Pulmonary artery endothelial cell (primary cell): ENCODE measurements at places on chromosomes 11 and 22. TPM values are rescaled to one million over a fixed set of nuclear protein-coding genes. Genes with fewer than 3 reads are reported as not detected.

The CHRM1 gene
- total RNA-seq: not detected in 2 replicates

The SHANK2 gene
- under 0.01 TPM in 1 of 2 replicates, not detected in the other for total RNA-seq

DNA sequence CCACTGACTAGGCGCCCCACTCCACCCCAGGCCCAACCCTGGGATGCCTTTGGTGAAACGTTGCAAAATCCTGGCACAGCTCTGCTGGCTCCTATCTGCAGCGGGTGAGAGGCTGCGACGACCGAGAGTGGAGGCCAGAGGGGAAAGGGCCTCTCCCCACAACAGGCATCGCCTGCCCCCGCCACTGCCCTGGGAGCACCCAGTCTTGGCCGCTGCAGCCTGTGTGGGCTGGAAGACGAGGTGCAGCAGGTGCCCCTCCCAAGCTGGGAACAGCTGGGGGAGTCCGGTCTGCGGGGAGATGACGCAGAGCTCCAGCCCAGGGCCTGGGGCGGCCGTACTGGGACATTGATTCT lies 4.2 kb upstream of the PIM3 start:
- DNase-seq: no peak

The YPEL4 gene
- total RNA-seq: 0.14 and 0.20 TPM in 2 replicates

- no peak for DNase-seq
These were observed 15.7 kb downstream of the PLAAT3 start for GRCh38 chr11:63598556-63598955.

DNA sequence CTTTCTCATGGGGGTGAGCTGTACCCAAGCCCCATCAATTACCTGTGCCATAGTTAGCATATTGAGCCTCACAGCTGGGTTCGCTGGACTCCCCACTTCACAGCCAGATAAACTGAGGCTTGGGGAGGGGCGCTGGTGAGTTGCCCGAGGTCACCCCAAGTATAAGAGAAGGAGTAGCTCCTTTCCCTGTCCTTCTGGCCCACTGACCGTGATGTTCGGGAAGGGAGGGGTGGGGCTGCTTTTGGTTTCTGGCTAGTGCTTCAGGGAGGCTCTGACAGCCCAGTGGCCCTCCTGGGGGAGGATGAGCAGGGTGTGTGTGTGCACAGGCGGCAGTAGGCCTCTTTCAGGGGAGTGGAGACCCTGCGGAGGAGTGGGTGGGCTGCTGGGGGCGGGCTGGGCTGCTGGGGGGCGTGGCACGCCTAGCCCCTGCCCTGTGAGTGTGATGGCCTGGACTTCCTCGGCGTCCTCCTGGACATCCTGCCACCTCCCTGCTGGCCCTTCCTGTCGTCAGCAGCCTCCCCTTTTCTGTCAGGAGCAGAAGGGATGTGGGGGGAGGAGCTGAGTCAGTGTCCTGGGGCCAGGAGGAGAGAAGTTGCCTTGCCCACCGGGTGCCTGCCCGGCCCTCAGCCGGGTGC lies 50.3 kb downstream of the TRIOBP start:
- no peak for DNase-seq

DNA sequence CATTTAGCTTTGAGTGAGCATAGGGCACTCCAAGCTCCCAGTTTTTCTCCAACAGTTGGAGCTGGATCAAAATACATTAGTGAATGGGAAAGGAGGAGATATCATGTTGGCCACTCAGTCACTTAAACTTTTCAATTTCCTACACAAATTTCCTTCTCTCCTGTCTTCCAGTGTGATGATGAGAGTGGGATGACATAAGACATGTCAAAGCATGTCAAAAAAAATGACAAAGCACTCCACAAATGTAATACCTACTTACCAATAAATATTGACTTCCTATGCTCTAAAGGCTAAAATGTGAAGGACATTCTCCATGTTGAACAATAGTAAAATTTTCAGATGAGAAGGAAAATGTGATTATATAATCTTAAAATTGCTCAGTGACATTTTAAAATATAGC lies 1.5 kb upstream of the GRM5 start:
- no peak for DNase-seq

DNA sequence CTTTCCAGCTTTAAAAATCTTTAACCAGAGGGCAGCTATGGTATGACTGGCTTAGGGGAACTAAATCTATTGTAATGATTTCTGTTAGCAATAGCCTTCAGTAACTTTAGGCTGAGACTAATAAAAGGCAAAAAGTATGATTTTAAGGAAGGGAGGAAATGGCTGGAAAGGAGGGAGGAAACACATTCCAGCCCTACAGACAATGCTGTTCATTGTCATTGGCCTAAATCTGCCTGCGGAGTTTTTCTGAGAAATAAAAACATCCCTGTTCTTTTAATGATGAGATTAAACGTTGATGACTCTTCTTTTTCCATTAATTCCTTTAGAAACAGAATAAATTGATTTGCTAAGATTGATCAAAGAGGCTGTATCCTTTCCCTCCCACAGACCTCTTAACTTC lies 99.6 kb upstream of the GRAMD1B start:
- no peak for DNase-seq

DNA sequence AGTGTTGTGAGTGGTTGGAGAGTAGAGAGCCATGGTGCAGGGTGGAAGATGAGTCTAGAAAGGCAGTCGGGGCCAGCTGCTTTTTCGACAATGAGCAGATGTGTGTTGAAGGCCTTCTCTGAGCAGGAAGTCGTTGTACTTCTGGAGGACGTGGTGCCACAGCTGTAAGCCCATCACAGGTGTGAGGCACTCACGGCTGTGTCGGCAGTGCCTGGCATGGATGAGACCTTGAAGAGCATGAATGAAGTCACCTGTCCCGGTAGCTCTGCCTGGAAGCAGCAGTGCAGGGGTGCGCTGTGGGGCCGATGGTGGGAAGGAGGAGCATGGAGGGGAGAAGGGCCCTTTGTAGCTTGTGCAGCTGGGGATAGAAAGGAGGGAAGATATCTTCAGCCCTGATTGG lies 165.2 kb downstream of the PKNOX2 start:
- DNase-seq: no peak

DNA sequence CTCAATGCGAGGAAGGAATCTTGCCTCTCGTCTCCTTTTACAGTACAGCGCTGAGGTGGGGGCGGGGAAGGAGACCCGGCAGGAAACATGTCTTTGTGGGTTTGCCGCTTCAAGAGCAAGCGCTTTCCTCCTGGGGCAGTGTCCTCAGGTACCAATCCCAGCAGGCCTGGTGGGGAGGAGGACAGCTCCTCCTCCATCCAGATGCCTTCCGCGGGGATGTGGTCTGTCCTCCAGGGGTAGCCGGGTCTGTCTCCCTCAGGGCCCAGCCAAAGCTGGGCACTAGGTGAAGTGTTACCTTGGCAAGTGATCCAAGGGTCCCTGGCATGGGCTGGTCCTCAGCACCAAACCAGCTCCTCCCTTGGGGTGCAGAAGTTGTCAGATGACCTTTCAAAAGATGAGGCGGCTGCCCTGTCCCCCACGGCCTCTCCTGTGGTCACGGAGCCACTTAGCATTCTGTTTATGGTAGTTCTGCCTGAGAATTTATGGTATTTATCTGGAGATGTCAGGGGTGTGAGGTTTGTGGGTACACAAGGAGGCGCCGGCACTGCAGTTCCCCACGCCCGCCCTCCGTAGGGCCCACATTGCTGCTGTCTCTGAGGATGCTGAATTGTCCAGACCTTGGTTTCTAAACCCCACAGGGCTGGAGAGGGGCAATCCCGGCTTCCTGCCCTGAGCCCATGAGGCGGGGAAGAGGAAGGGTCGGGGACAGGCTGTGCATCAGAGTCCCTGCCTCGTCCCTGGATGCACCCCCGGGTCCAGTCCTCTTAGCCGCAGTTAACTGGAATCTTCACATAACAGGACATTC lies 93.5 kb upstream of the ANO1 start:
- no peak for DNase-seq

DNA sequence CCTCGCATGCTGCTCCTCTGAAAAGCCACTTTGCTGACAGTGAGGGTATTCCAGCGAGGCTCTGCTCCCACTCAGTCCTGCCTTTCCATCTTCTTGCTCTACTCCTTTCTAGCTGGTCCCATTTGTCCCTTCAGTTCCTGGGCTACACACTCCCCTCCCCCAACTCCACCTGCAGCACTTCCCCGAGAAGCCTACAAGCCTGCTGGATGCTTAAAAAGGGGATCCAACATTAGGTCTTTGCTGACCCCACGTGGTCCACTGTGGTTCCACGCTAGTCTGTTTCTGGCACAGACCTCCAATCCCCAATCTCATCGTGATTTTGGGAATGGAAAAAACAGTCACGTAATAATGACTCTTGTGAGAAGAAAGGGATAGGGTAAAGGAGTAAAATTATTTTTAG lies 121.6 kb upstream of the SNX19 start:
- DNase-seq: no peak

GRCh38 chr11:24286238-24286637 lies 210.6 kb upstream of the LUZP2 start:
- DNase-seq: no peak

GRCh38 chr11:125410091-125410490 lies 86.0 kb downstream of the FEZ1 start:
- DNase-seq: no peak
